ENCODE measurements at places on chromosomes 12 and 14. TPM values are rescaled to one million over a fixed set of nuclear protein-coding genes. Genes with fewer than 3 reads are reported as not detected.

DNA sequence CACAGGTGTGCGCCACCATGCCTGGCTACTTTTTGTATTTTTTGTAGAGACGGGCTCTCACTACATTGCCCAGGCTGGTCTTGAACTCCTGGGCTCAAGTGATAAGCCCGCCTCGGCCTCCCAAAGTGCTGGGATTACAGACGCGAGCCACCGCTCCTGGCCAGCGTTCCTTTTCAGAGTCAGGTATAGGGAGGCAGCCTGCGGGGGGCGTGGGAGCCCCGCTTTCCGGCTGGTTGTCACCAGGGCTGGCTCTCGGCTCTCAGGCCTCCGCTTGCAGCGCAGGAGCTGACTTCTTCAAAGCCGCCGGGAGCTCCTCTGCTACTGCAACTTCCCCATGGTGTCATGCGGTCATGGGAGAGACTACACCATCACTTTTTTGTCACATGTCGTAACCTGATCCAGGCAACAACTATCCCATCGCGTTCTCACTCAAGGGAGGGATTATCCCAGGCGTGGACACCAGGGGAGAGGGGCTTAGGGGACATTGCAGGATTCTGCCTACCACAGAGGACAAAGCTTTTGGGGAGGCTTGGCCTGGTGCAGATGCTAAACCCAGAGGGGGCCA lies 129.4 kb downstream of the SCARB1 start:
- DNase-seq, result no peak

The SRGAP1 gene
- total RNA-seq, result 3.7 TPM

- no peak for DNase-seq
Observed at GRCh38 chr12:94689002-94689645, 38.8 kb upstream of the TMCC3 start.

The GPD1 gene
- not detected for total RNA-seq

GRCh38 chr14:102793531-102794328 lies 16.5 kb downstream of the TRAF3 start:
- DNase-seq, result no peak
